Vagina (tissue), 2 donors: ENCODE measurements at places on chromosomes 11 and 22. TPM values are rescaled to one million over a fixed set of nuclear protein-coding genes. Genes with fewer than 3 reads are reported as not detected.

DNA sequence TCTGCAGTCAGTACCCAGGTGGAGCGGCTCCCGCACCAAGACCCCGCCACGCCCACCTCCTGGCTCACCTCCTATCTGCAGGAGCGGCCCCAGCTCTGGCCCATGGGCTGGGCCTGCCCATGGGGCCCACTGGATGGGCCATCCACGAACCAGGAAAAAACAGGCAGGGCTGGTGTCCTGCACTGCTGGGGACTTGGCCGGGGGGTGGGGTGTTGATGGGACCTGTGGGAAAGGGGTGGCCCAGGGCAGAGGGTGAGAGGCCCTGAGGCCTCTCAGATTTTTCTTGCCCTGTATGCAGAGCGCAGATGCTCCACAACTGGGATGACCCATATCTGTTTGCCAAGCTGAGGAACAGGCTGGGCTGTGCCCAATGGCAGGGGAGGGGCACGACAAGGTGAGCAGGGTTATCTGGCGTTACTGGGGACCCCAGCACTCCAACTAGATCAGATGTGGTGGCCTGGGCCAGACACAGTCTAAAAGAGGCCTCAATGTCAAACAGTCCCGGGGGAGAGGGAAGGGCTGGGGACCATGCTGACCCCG is 2.7 kb upstream of the PIM3 start:
- peaks cover 31% of the 10 kb centered on the region for H3K4me1 ChIP-seq
- H3K27me3 ChIP-seq, result no peaks in the 10 kb centered on the region
- H3K4me3 ChIP-seq, result no peak overlapping the region
- no peak overlapping the region for H3K27ac ChIP-seq

GRCh38 chr11:132943357-132943705 is 589.0 kb downstream of the OPCML start:
- no peak overlapping the region for H3K4me3 ChIP-seq
- H3K36me3 ChIP-seq, result no peaks in the 10 kb centered on the region
- H3K27ac ChIP-seq, result no peak overlapping the region

DNA sequence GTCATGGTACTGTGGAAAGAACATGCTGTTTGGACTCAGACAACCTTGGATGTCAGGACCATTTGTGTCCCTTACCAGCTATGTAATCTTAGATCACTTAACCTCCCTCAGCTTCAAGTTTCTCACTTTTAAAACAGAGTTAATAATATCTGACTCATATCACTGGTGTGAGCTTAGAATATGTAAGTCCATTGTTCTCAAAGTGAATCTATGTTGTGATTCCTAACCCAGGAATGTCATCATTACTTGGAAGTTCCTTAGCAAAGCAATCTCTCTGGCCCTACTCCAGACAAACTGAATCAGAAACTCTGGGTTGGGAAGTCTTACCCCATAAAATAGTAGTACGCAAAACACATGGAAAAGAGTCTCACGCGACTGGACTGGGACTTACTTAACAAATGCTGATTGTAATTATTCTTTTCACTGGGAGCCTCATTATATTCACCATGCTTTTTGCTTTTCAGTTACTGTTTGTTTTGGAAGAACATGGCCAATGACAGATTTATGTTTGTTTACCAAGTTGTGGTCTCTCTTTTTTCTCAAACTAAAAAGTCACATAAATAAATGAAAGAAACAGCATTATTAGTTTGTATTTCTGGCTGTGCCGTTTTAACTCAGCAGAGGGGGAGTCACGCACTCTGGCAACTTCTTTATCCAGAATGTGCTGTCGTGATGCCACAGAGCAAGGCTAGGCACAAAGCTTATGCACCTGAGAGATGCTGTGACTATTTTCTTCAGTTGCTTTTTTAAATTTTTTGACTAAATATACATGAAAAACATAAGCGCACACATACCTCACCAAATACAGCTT is 217.7 kb upstream of the CTSC start:
- no peaks in the 10 kb centered on the region for H3K27me3 ChIP-seq
- H3K27ac ChIP-seq, result peak overlapping the region; percentile 10
- H3K36me3 ChIP-seq, result no peaks in the 10 kb centered on the region
- peaks cover 15% of the 10 kb centered on the region for H3K4me1 ChIP-seq
- H3K4me3 ChIP-seq, result no peak overlapping the region

- no peaks in the 10 kb centered on the region for H3K36me3 ChIP-seq
- H3K27ac ChIP-seq, result no peak overlapping the region
- H3K4me3 ChIP-seq, result no peak overlapping the region
- H3K4me1 ChIP-seq, result no peaks in the 10 kb centered on the region
- H3K27me3 ChIP-seq, result no peaks in the 10 kb centered on the region
These were observed 375.8 kb downstream of the NTM start for GRCh38 chr11:131746201-131746600.

DNA sequence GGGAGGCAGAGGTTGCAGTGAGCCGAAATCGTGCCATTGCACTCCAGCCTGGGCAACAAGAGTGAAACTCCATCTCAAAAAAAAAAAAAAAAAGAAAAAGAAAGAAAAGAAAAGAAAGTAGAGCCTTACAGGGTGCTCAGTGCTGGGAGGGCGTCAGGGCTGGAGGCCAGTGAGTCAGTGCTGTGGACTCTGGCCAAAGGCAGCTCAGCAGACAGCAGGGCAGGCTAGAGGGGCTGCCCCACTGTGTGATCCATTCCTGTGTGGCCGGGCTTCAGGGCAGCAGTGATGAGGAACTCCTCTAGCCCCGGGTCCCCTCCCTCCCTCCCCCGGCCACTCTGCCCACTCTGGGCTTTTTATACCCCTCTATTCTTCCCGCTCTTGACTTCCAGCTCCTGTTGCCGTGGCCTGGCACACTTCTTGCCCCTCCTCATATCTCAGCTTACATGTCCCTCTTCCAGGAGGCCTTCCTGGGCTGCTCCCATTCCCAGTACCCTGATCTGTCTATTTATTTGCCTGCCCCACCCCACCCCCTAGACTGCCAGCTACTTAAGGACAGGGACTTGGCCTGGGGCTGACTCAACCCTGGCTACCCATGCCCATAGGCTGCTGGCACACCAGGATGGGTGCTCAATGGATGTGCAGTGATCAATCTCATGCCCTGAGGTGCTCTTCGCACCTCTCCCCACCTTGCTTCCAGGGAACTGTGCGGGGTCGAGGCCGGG is 10.1 kb downstream of the SYT12 start:
- no peak overlapping the region for H3K4me3 ChIP-seq
- peak overlapping the region; percentile 73 for H3K27ac ChIP-seq
- no peak for DNase-seq
- no peaks in the 10 kb centered on the region for H3K27me3 ChIP-seq
- H3K36me3 ChIP-seq, result no peaks in the 10 kb centered on the region

GRCh38 chr11:67375320-67376055 is 2.1 kb upstream of the CLCF1 start:
- no peak for DNase-seq
- H3K27me3 ChIP-seq, result no peaks in the 10 kb centered on the region
- H3K4me3 ChIP-seq, result no peak overlapping the region

GRCh38 chr22:44999231-44999630 is 10.6 kb downstream of the PHF21B start:
- no peaks in the 10 kb centered on the region for H3K27me3 ChIP-seq
- H3K4me3 ChIP-seq, result no peak overlapping the region
- no peaks in the 10 kb centered on the region for H3K36me3 ChIP-seq
- peaks cover 41% of the 10 kb centered on the region for H3K4me1 ChIP-seq

DNA sequence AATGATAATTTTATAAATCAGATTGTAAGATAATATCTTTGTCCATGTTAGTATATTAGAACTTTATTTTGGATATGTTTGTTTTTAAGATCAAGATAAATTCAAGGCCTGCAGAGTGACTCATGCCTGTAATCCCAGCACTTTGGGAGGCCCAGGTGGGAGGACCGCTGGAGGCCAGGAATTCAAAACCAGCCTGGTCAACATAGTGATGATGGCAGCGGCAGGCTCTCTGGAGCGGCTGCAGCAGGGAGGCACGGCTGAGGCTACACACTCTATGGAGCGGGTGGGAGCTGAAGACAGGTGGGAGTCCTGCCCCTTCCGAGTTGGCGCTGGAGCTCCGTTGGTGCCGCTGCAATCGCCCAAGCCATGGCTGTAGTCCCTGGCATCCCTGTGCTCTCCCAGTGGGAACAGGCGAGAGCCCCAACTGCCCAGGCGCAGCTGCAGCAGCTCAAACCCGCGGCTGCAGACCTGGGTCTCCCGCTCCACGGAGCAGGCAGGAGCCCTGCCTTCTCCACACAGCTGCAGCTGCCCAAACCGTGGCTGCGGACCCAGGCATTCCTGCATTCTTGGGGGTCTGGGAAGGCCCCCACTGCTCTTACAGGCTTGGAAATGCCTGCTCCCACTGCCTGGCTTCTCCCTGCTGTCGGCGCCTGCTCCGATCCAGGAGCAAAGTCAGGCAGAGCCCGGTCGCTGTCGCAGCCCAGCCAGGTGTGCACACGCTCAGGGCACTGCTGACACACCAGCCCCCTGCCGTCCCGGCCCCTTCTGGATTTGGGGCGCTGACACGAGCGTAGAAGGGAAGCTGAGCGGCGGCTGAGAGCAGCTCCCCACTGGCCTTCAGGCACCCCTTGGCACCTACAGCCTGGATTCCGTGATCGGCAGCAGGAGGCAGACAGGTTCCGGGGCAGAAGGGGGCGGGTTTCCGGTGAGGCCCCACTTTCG is 16.7 kb downstream of the C11orf54 start:
- H3K4me1 ChIP-seq, result no peaks in the 10 kb centered on the region
- H3K27ac ChIP-seq, result no peak overlapping the region
- DNase-seq, result no peak
- H3K36me3 ChIP-seq, result no peaks in the 10 kb centered on the region
- no peaks in the 10 kb centered on the region for H3K27me3 ChIP-seq

DNA sequence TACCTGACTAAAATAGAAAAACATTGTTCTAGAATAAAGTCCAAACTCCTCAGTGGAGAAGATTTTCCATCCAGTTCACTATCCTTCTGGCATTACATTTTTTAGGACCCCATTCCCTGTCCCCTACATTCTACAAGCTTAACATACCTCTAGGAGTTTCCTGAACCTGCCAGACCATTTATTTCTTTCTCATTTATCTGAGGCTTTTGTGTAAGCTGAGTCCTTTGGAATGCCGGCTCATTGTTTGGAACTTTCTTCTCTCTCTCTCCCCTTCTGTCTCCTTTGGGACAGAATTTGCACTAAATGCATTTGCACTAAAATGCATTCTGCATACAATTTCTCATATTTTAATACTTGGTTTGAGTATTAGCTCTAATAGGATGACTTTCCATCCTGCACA is 393.0 kb upstream of the ANO3 start:
- no peaks in the 10 kb centered on the region for H3K36me3 ChIP-seq
- no peak overlapping the region for H3K27ac ChIP-seq
- DNase-seq, result no peak
- no peak overlapping the region for H3K4me3 ChIP-seq

- H3K27ac ChIP-seq, result no peak overlapping the region
- DNase-seq, result no peak
- H3K36me3 ChIP-seq, result no peaks in the 10 kb centered on the region
These were observed 22.4 kb downstream of the SLCO2B1 start for GRCh38 chr11:75173336-75173735.

- H3K4me1 ChIP-seq, result no peaks in the 10 kb centered on the region
- no peak for DNase-seq
- H3K27ac ChIP-seq, result no peak overlapping the region
- no peaks in the 10 kb centered on the region for H3K36me3 ChIP-seq
These were observed 84.0 kb downstream of the DHCR7 start for GRCh38 chr11:71364176-71364671.

- no peaks in the 10 kb centered on the region for H3K36me3 ChIP-seq
- H3K27ac ChIP-seq, result no peak overlapping the region
- no peak for DNase-seq
- H3K4me1 ChIP-seq, result no peaks in the 10 kb centered on the region
These were observed 9.4 kb downstream of the VSTM5 start for GRCh38 chr11:93840981-93841380.

- no peaks in the 10 kb centered on the region for H3K36me3 ChIP-seq
- no peak overlapping the region for H3K4me3 ChIP-seq
- H3K27me3 ChIP-seq, result no peaks in the 10 kb centered on the region
These were observed 53.6 kb downstream of the PTPRJ start for GRCh38 chr11:48033918-48034341.

Gene SORL1
- 38.3 TPM for total RNA-seq

Gene KBTBD3
- 3.2 TPM for total RNA-seq

Gene SCGB2A2
- total RNA-seq, result not detected

Gene CHEK2
- total RNA-seq, result 10.6 TPM
